ENCODE measurements at places on chromosomes 4 and X. TPM values are rescaled to one million over a fixed set of nuclear protein-coding genes. Genes with fewer than 3 reads are reported as not detected.
A peak's percentile ranks its signal among the peaks of the same experiment; 100 is the strongest.

- no peak for DNase-seq
Measured at GRCh38 chr4:141871086-141871770, 234.8 kb downstream of the IL15 start.

DNA sequence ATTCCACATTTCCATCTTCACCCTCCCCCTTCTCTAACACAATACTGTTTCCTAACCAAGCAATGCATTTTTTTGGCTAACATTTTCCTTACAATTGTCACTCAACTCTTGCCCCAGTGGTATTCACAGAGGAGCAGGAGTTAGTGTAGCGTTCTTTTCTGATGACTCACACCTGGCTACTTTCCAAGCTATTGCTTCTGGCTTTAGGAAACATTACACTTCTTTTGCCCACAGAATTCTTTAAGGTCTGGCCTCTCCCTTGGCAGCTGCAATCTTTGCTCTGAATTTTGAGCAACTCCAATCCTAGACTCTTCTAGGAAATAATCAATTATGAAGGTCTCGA, 27.5 kb upstream of the PDGFC start:
- DNase-seq = peak; percentile 95

The SYAP1 gene
- total RNA-seq = 51.4 TPM

DNA sequence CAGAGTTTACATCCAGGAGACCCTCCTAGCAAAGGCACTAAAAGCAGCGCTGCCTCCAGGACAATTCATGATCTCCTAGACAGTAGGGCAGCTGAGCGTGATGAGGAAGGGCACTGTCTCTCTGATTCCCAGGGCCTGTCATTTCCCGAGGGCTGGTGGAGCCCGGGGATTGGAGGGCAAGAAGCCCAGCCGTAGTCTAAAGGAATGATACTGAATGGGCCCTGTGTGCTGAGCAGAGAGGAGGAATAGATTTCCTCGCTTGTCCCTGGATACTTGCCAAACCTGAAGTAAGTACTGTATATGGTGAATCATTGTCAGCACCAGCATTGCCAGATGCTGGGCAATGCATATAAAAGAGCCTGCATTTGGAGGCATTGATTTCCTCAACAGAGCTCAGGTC, 88.0 kb upstream of the SLITRK2 start:
- DNase-seq = no peak

- DNase-seq = peak; percentile 80
Measured at GRCh38 chr4:86855572-86855971, 6.4 kb upstream of the SLC10A6 start.

- DNase-seq = no peak
Measured at GRCh38 chr4:94135701-94136100, 72.0 kb upstream of the SMARCAD1 start.

The CDKN2AIP gene
- 11.9 TPM for total RNA-seq

The KLHL4 gene
- total RNA-seq = 0.97 TPM

DNA sequence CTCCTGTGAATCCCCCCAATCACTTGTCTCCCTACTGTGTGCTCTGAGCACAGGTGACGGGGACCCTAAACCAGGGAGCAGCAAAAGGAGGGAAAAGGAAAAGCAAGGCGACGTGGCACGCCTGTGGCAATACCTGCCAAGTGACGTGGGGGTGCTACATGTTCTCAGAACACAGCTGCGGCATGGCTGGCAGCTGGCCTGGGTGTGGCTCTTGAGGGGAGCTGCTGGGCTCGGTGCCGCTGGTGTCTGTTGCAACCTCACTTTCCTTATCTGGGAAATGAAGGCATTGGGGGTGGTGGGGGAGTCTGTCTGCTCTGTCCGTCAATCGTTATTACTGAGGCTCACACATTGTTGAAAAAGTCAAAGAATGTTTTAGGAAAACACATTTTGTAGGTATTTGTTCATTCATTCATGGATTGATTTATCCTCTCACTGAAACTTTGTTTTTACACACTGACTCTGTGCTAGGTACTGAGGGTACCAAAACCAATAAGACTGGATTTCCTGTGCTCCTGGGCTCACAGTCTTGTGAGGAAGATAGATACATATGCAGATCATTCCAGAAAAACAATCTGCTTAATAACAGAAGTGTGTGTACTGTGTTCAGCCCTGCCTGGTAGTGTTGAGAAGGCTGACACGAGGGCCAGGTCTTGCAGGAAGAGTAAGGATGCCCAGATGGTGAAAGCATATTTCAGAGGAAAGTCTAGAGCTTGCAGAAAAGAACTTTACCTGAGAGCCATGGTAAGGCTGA, 217.6 kb downstream of the PTTG2 start:
- DNase-seq = peak; percentile 92

The NUDT9 gene
- 10.3 TPM for total RNA-seq

- no peak for DNase-seq
Measured at GRCh38 chrX:64850371-64851082, 125.7 kb downstream of the ZC4H2 start.

- peak; percentile 60 for DNase-seq
Measured at GRCh38 chr4:17273047-17273446, 238.8 kb downstream of the QDPR start.

The ELMOD2 gene
- total RNA-seq = 32.5 TPM

The SLC9A6 gene
- 28.5 TPM for total RNA-seq

- no peak for DNase-seq
Measured at GRCh38 chrX:11422525-11422857, 129.3 kb downstream of the AMELX start.

DNA sequence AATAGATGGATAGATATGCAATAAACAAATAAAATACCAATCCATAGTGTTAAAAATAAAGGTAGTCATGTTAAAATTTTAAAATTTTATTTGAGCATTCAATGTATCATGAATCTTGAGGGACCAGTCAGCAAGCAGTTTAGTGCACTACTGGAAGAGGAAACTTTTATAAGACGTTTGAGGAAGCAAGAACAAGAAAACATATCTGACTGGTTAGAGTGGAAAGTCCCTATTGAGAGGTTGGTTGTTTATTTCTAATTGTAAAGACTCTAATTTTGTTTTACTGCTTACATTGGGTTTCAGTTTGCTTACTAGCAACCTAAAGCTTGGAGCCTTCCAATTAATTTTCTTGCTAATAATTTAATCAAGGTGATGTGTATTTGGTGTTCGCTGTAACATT, 786.2 kb downstream of the RAB28 start:
- no peak for DNase-seq

The FDCSP gene
- not detected for total RNA-seq

The CCDC110 gene
- total RNA-seq = 0.43 TPM

The CABS1 gene
- total RNA-seq = not detected

The NEIL3 gene
- 8.1 TPM for total RNA-seq

DNA sequence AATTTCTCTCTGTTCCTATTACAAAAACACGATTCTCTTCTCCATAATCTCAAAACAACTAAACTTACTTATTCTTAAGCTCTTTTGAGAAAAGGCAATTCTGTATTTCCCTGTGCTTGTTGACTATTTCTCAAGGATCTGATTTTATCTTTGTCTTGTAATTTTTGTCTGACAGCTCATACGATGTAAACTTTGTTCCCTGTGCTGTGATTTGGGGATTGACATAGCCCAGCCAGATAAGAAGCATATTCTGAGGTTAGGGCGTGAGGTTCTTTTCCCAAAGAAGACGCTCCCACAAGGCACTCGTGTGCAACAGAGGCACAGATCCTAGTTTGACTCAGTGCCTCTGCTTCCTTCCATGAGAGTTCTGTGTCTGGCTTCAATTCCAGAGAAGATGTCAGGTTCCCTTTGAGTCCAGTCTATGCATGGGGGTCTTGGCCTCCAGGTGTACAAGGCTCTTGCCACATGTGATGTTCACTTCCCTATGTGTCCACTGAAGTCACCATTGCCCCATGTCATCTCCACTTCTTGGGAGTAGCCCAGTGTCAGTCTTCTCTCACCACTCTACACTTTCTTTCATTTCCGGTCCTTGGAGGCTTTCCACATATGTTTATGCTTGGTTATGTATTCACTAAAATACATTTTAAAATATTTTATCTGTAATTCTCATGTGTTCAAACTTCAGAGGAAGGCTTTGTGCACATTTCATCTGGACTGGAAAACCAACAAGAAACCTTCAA, 94.8 kb downstream of the MID1 start:
- DNase-seq = peak; percentile 49

The ASB12 gene
- total RNA-seq = not detected

DNA sequence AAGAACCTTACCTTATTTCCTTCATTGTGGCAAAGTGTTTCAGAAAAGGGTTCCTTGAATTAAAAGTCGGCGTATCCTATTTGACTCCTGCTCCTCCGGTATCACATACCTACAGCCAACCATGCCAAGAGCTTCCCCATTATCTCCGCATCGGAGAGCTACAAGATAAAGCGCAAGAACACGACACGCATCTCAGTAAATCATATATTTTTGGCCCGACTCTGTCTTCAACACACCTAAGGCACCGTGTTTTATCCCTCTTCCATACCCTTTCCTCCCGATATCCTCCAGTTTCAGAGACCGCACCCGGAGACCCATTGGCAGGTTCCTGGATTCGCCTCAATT, 497 bp upstream of the THAP9 start:
- DNase-seq = peak; percentile 65

- DNase-seq = no peak
Measured at GRCh38 chrX:1196436-1196835, 16.0 kb downstream of the CRLF2 start.

DNA sequence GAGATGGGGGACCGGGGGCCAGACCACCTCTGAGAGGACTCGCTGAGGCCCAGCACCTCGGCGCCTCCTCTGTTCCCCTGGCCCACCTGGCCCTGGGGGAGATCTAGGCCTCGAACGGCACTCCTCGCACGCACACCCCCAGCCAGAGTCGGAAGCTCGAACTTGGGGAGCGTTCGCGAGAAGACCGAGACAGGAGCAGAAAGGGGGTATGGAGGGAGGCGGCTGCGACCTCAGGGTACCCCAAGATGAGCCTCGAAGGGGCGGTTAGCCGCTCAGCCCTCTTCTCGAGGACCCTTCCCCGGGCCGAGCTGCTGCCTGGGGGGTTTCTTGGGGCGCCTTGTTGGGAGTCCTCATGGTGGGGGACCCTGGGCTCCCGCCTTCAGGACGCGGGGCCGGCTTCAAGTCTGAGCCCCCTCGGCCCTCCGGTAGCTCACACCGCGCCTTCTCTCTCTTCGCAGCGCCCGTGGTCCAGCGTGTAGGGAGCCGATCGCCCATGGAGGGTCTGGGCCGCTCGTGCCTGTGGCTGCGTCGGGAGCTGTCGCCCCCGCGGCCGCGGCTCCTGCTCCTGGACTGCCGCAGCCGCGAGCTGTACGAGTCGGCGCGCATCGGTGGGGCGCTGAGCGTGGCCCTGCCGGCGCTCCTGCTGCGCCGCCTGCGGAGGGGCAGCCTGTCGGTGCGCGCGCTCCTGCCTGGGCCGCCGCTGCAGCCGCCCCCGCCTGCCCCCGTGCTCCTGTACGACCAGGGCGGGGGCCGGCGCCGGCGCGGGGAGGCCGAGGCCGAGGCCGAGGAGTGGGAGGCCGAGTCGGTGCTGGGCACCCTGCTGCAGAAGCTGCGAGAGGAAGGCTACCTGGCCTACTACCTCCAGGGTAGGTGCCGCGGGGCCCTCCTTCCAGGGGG, 706 bp downstream of the DUSP9 start:
- no peak for DNase-seq

DNA sequence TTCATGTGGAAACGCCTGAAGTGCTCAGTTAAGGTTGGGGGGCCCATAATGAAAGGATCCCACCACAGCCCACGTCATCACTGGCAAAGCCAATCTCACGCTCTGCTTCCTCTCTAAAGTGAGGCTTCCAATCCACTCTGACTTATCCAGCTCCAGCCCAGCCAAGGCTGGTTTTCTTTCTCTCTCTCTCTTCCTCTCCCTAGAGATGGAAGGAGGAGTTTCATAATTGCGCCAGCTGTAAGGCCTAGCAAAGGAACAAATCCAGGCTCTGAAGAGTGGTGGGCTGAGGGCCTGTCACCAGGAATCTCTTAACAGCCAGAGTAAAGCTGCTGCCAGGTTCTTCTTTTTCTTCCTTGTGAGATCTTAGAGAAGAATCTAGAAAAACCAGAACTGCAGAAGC, 20.7 kb upstream of the BCLAF3 start:
- DNase-seq = no peak

DNA sequence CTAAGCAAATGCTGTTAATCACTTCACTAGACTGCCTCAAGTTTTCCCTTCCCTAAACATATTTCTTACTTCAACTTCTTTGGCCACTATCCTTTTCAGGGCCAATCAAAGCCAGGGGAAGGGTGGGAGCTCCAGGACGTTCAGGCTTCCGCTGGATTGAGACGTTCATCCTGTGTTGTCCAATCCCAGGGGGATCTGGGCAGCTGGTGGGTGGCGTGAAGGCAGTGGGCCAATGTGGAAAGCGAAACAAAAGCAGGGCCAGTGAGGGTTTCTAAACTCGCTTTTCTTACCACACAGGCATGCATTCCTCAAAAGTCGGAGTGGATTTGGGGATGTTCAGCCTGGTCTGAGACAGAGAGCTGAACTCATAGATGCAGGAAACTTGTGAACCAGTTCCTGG, 7.6 kb downstream of the CXCL13 start:
- DNase-seq = peak; percentile 3

GRCh38 chrX:45783002-45783401, 582.3 kb upstream of the DIPK2B start:
- DNase-seq = no peak

- DNase-seq = no peak
Measured at GRCh38 chr4:30330894-30331652, 389.1 kb upstream of the PCDH7 start.

DNA sequence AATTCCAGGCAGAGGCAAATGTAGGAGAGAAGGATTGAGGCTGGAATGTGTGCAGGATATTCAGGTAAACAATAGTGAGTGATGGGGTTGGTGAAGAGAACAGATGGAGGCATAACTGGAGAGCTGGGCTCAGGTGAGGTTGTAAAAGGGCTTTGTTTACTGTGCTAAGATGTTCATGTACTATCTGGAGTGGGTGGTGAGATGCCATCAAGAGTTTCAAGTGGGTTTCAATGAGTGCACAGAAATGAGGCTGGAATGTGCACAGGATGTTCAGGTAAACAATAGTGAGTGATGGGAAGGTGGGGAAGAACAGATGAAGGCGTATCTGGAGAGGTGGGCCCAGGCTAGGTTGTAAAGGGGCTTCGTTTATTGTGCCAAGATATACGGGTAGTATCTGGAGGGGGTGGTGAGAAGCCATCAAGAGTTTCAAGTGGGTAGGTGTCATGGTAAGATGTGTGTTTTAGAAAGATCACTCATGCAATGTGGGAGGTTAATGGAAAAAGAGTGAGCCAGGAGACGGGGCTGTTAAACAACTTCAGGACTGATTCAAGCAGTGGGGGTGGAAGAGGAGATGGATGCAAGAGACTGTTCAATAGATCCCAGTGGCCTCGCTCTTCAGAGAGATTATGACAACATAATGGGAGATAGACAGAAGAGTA, 25.4 kb upstream of the NMU start:
- DNase-seq = no peak

GRCh38 chrX:31658360-31658759, 586.5 kb upstream of the FTHL17 start:
- DNase-seq = peak; percentile 34

- DNase-seq = peak; percentile 86
Measured at GRCh38 chr4:168138143-168138542, 45.8 kb downstream of the ANXA10 start.

The FAM47A gene
- total RNA-seq = not detected

GRCh38 chr4:28250646-28251045, 1390.0 kb downstream of the STIM2 start:
- DNase-seq = no peak

- DNase-seq = no peak
Measured at GRCh38 chr4:152385551-152385950, 150.3 kb downstream of the FBXW7 start.

All from fibroblast of villous mesenchyme (primary cell).